Purkinje cell (primary cell): ENCODE measurements at places on chromosomes 16 and 17. TPM values are rescaled to one million over a fixed set of nuclear protein-coding genes. Genes with fewer than 3 reads are reported as not detected.

The GRIN2C gene
- polyA plus RNA-seq: 0.59 and 0.74 TPM in 2 replicates

The CCL13 gene
- polyA plus RNA-seq: not detected in 2 replicates

The ABCA10 gene
- 1.1 and 6.0 TPM in 2 replicates for polyA plus RNA-seq

The SLC38A8 gene
- polyA plus RNA-seq: not detected in 2 replicates

The NSMCE1 gene
- polyA plus RNA-seq: 60.3 and 77.7 TPM in 2 replicates

The RNU2-1 gene
- polyA plus RNA-seq: not detected in 2 replicates

The ARHGAP44 gene
- polyA plus RNA-seq: 6.2 and 8.2 TPM in 2 replicates

The C17orf107 gene
- polyA plus RNA-seq: 0.75 TPM in 1 of 2 replicates, not detected in the other

The TMEM106A gene
- not detected in 2 replicates for polyA plus RNA-seq

The IL34 gene
- polyA plus RNA-seq: 1.7 TPM in 1 of 2 replicates, not detected in the other

The CBX8 gene
- polyA plus RNA-seq: 0.27 and 0.46 TPM in 2 replicates

The PMP22 gene
- polyA plus RNA-seq: 10.8 and 13.2 TPM in 2 replicates

The MT2A gene
- polyA plus RNA-seq: 58.8 and 63.5 TPM in 2 replicates

The CHST4 gene
- not detected in 2 replicates for polyA plus RNA-seq
